Left colon (tissue), 2 donors: ENCODE measurements at places on chromosomes 4 and X. TPM values are rescaled to one million over a fixed set of nuclear protein-coding genes. Genes with fewer than 3 reads are reported as not detected.

DNA sequence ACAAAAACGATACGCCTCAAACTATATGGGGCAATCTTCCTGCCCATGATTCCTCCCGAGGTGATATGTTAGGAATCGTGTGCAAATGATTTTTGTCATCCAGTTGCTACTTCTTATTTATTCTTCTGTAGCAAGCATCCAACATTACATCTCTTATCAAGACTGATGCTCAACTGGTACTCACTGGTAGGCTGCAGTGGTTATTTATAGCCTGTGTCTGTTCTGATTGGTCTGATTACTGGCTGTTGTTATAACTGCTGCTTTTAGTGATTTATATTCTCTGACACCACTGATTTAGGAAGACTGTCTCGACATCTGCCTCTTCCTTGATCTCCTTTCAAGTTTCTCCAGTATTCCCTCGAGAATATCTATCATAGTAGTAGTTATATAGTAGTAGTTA, 165.8 kb downstream of the LARP7 start:
- DNase-seq: no peak

The ETDA gene
- not detected for total RNA-seq

GRCh38 chr4:176034499-176034898, 31.1 kb upstream of the WDR17 start:
- DNase-seq: no peak

DNA sequence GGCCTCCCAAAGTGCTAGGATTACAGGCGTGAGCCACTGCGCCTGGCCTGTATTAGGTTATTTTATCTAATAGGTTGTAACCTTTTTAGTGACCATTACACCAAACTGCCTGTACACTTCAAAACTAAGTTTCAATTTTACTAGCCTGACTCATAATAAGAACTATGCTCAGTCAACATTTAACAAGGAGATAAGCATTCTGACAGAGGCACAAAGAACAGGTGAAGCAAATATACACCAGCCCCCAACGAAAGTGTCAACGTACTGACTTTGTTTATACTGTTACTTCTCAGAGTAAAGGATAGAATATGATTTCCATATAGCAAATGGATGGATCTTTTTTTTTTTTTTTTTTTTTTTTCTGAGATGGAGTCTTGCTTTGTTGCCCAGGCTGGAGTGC, 62.8 kb downstream of the SHISA3 start:
- no peak for DNase-seq

DNA sequence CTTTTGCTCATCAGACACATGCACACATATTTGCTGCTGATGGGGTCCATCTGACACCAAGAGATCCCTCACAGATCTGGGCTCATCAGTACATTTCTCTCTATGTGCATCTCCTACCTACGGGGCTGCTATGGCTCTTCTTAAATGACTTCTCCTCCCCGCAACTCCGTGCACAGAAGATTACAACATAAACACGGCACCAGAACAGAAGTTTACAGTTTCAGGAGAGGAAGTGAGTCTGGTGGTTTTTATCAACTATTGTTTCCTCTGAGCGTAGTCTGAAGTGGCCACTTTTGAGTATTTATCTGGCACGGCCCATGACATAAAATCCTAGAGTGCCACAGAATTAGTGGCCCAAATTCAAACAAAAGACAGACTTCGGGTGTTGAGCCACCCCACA, 263.8 kb downstream of the PRDM5 start:
- DNase-seq: no peak

The PGAM4 gene
- not detected for total RNA-seq
